ENCODE measurements at places on chromosomes 16 and 17.

GRCh38 chr17:80367503-80367902 lies 47.5 kb upstream of the ENDOV start:
- no peak for DNase-seq

DNA sequence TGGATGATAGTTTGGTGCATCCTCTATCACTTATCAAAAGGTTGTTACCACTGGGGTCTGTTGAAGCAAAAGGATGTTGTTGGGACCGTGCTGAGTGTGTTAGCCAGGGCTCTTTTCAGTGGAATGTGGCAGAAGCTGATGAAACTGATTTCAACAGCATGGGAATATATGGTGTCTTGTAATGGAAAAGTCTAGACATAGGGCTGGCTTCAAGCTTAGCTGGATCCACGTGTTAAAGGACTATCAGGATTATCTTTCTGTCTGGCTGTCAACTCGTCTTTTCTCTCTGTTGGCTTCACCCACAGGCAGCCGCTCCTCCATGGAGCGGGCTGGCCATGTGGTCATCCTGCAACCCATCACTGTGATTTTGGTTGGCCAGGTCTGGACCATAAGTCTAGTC lies 8.7 kb downstream of the SNX29 start:
- no peak for DNase-seq

DNA sequence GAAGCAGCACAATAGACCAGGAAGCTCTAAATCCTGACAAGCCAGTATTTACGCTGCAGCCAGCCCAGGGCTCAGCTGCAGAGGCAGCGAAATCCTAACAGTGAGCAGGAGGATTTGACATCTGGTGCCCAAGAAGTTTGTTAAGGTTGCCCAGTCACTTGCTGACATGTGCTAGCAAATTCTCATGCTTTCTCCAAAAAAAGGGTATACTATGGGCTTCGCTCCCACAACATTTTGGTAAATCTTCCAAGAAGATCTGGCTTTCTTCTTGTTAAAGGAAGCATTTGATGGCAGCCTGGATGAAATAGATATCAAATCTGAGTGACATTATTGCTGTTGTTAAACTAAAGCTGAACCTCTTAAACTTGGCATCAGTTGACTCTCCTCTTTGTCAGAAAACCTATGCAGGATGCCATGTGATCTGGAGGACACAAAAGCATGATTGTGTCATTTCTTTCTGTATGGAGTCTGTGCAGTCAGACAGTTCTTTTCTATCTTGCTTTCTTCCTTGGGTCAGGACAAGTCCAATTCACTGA lies 949.7 kb upstream of the RBFOX1 start:
- DNase-seq, result peak; percentile 38

GRCh38 chr17:78174870-78175642 lies 6.7 kb downstream of the SYNGR2 start:
- DNase-seq, result peak; percentile 61

Data from NCI-H1694 (cell line).